ENCODE measurements at places on chromosomes 5 and 9. TPM values are rescaled to one million over a fixed set of nuclear protein-coding genes. Genes with fewer than 3 reads are reported as not detected.

JAKMIP2 gene
- total RNA-seq, result 6.3 TPM

LIX1 gene
- not detected for total RNA-seq

SLC6A3 gene
- not detected for total RNA-seq

- H3K4me1 ChIP-seq, result no peaks in the 10 kb centered on the region
- H3K36me3 ChIP-seq, result no peaks in the 10 kb centered on the region
- no peaks in the 10 kb centered on the region for H3K27me3 ChIP-seq
- DNase-seq, result no peak
- H3K27ac ChIP-seq, result no peak overlapping the region
Measured at GRCh38 chr9:125446561-125447094, 185.0 kb downstream of the GAPVD1 start.

DNA sequence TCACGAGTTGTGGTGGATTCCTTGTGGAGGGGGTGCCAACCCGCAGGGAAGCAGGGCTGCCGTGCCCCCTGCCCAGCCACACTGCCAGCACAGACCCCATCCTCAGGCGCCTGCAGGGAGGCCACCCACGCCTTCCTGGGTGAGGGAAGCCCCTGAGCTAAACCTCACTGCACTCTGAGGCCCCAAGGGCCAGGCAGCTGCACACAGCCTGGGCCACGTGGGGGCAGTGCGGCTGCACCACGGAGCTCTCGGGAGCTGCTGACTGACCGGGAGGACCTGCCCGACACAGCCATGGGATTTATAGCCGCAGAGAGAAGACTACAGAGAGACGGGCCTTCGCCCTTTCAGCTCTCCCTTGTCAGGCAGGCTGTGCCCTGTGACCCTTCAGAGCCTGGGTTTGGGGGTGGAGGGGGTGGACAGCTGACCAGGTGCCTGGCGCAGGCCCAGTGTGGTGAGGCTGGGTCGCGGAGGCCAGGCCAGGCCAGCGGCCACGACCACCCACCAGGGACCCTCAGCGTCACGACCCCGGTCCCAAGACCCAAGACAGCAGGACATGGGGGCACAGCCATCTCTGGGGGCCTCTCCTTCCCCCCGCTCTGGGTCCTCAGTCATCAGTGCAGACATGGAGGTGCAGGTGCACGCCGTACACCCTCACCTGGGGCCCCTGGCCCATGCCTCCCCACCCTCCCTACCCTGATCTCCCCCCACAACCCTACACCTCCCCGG lies 4.3 kb upstream of the AHRR start:
- peak overlapping the region; percentile 39 for H3K4me3 ChIP-seq
- no peaks in the 10 kb centered on the region for H3K36me3 ChIP-seq
- H3K4me1 ChIP-seq, result peaks cover 7% of the 10 kb centered on the region

GRCh38 chr5:37850226-37850865 lies 10.5 kb upstream of the GDNF start:
- no peaks in the 10 kb centered on the region for H3K36me3 ChIP-seq
- peaks cover 19% of the 10 kb centered on the region for H3K27me3 ChIP-seq
- no peak overlapping the region for H3K27ac ChIP-seq

GRCh38 chr5:126513703-126514102 lies 81.3 kb downstream of the ALDH7A1 start:
- no peaks in the 10 kb centered on the region for H3K27me3 ChIP-seq
- H3K27ac ChIP-seq, result no peak overlapping the region
- no peak for DNase-seq
- no peak overlapping the region for H3K4me3 ChIP-seq

- H3K27me3 ChIP-seq, result no peaks in the 10 kb centered on the region
- H3K4me3 ChIP-seq, result no peak overlapping the region
- H3K27ac ChIP-seq, result peak overlapping the region; percentile 95
- H3K4me1 ChIP-seq, result peaks cover 93% of the 10 kb centered on the region
Measured at GRCh38 chr9:121194730-121195129, 6.9 kb downstream of the RAB14 start.

DNA sequence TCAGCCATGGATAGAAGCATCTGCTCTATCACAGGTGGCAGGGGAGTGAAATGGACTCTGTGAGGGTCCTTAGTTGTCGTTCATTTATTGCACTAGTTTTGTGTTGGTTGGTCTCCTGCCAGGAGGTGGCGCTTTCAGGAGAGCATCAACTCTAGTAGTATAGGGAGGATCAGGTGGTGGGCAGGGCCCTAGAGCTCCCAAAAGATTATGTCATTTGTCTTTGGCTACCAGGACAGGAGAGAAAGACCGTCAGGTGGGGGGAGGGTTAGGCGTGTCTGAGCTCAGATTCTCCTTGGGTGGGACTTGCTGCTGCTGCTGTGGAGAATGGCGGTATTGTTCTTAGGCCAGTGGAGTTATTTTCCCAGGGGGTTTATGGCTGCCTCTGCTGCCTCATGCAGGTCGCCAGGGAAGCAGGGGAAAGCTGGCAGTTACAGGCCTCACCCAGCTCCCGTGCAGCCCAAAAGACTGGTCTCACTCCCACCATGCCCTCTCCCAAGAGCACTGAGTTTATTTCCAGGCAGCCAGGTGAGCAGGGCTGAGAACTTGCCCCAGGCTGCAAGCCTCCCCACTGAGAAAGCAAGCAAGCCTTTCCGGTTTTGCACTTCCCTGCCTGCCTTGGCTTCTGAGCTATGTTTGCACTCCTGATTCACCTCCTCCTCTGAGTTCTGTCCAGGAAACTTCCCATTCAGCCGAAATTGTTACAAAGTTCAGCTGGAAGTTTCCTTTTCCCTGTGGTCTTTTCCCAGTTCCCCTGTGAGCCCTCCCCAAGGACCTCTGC lies 317.3 kb downstream of the TAF11L14 start:
- DNase-seq, result no peak
- H3K27me3 ChIP-seq, result no peaks in the 10 kb centered on the region
- no peaks in the 10 kb centered on the region for H3K4me1 ChIP-seq
- H3K4me3 ChIP-seq, result no peak overlapping the region
- H3K36me3 ChIP-seq, result peaks cover 6% of the 10 kb centered on the region

DNA sequence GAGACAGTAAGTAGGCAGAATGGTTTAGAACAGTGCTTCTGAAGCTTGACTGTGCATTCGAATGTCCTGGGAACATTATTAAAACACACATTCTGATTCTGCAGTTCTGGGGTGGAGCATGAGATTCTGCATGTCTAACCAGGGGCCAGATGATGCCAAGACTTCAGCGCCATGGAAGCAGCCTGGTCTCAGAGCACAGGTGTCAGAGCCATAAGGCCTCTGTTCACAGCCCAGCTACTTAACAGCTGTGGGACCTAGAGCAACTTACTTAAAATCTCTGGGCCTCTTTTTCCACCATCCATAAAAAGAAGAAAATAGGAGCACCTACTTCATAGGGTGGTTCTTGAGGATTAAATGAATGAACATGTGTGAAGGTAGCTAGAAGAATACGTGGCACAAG lies 84.0 kb downstream of the GNAQ start:
- no peaks in the 10 kb centered on the region for H3K36me3 ChIP-seq
- H3K27me3 ChIP-seq, result no peaks in the 10 kb centered on the region
- no peak for DNase-seq
- no peak overlapping the region for H3K27ac ChIP-seq
- peaks cover 54% of the 10 kb centered on the region for H3K4me1 ChIP-seq
- no peak overlapping the region for H3K4me3 ChIP-seq

- H3K27me3 ChIP-seq, result peaks cover 18% of the 10 kb centered on the region
- no peak overlapping the region for H3K4me3 ChIP-seq
- no peak for DNase-seq
- H3K27ac ChIP-seq, result no peak overlapping the region
Measured at GRCh38 chr9:111298731-111299598, 31.1 kb downstream of the OR2K2 start.

GRCh38 chr5:61731946-61732314 lies 399.9 kb downstream of the ZSWIM6 start:
- H3K4me3 ChIP-seq, result no peak overlapping the region
- peaks cover 18% of the 10 kb centered on the region for H3K27me3 ChIP-seq
- no peak for DNase-seq
- no peaks in the 10 kb centered on the region for H3K36me3 ChIP-seq
- H3K4me1 ChIP-seq, result no peaks in the 10 kb centered on the region
